AG09319 (cell line): ENCODE measurements at places on chromosomes 5 and 9.

GRCh38 chr5:85052826-85053225 lies 668.1 kb upstream of the EDIL3 start:
- DNase-seq, result no peak

DNA sequence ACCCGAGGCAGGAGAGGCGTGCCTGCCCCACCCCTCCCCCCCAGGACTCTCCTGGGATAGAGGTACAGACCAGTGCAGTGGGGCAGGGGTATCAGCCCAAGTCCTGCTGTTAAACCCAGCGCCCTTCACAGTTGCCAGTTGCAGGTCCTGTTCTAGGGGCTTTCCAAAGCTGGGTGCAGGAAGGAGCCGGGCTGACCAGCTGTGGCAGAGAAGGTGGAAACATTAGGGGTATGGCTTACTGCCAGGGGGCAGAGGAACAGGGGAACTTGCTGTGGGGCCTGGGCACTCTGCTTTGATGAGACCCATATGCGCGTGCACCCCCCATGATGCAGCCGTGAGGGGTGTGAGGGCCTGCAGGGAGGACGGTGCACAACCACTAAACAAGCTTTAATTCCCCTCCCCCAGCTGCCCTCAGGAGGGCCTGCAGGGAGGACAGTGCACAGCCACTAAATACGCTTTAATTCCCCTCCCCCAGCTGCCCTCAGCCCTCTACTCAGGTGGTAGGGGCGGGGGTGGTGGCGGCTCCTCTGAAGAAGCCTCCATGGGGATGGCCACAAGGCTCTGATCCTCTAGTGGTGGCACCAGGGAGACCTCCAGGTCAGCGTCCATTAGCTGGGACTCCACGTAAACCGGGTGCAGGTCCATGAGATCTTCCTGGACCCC lies 766 bp upstream of the LRRC26 start:
- no peak for DNase-seq

- no peak for DNase-seq
These were observed 42.9 kb downstream of the PDCD1LG2 start for GRCh38 chr9:5553211-5553610.

DNA sequence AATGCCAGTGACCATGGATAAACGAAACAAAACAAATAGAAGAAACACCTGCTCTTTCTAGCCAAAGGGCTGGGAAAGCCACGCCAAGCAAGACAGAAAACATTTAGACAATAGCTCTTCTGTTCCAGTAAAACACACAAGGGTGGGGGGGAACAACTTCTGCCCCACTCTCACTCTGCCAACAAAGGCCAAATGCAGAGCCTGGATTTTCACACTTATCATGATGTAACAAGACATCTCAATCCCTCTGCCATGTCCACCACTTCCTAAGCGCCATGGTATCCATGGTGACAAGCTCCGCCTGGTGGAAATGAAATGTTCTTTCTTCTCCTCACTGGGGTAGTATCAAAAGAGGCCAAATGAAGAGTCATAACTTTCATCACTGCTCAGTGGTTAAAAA lies 60.6 kb downstream of the DRD1 start:
- DNase-seq, result no peak

DNA sequence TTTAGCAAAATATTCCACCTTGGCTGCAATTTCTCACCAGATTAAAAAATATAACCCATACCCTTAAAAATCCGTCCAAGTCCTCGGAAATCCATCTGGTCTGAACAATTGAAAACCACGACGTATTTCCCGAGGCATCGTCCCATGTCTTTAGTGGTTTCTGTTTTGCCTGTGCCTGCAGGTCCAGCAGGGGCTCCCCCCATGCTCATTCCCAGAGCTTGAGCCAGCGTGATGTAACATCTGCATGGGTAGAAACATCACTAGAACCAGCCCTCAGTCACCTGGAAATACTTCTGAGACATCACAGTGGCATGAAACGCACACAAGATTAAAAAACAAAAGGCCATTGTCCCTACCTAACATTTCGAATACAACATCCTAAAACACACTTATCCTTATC lies 114.0 kb downstream of the DNAH5 start:
- DNase-seq, result no peak

- no peak for DNase-seq
These were observed 95.4 kb upstream of the NR5A1 start for GRCh38 chr9:124602632-124603031.

DNA sequence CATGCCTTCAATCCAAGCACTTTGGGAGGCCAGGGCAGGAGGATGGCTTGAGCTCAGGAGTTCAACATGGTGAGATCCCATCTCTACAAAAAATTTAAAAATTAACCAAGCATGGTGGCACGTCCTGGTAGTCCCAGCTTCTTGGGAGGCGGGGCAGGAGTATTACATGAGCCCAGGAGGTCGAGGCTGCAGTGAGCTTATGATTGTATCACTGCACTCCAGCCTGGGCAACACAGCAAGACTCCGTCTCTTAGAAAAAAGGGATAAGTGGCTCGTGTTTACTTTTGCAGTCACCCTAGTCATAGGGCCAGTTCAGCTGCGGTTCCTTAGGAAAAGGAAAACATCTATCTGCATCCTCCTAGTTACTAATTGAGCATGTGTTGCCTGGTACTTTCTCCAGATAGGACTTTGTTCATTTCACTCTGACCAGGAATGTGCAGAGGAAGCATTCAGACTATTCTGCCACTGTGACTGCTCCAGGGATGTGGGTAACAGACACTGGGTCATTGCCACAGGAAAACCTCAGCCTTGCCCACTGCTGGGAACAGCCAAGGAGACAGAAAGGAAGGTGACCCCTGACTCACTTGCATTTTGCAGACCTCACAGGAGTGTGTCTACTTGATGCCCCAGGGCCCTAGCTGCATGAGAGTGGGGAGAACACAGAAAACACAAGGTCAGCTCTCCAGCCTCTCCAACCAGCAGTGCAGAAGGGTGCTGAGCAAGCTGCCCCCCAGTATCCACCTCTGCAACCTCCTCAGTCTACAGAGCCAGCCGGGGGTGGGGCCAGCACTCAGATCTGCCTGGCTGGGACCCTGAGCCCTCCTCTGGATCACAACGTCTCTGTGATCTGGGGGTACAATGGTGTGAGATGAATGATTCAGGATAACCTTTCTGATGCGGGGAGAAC lies 33.9 kb upstream of the ALDH1B1 start:
- DNase-seq, result no peak

- no peak for DNase-seq
These were observed 56.8 kb downstream of the PTPN3 start for GRCh38 chr9:109441296-109441695.

GRCh38 chr9:86707932-86708510 lies 239.3 kb downstream of the GAS1 start:
- DNase-seq, result no peak

DNA sequence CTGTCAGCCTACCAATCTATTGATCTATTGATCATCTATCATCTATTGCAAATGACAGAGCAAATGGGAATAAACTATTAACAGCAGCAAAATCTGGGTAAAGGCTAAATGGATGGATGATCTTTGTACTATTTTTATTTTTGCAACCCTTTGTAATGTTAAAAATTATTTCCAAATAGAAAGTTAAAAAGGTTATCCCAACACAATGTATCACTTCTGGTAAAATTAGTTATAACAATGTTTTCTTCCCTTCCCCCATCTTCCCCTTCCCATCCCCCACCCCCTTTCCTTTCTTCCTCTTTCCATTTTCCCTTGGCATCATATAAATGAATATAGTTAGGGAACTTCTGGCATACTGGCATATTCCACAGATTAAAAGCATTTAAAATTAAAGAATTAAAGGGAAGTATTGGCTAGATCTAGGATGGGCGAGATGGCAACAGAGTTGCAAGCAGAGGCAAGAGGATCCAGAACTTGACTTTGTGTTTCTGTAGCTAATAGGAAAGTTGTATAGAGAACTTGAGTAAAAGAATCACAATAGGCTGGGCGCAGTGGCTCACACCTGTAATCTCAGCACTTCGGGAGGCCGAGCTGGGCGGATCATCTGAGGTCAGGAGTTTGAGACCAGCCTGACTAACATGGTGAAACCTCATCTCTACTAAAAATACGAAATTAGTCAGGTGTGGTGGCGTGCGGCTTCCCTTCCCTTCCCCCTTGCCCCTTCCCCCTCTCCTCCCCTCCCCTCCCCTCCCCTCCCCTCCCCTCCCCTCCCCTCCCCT lies 66.6 kb upstream of the TAF11L2 start:
- no peak for DNase-seq

- DNase-seq, result no peak
These were observed 8.1 kb upstream of the TENT4A start for GRCh38 chr5:6705088-6705487.

- no peak for DNase-seq
These were observed 194.1 kb downstream of the DTWD2 start for GRCh38 chr5:118794281-118794680.

GRCh38 chr5:57445705-57446037 lies 36.9 kb downstream of the ACTBL2 start:
- DNase-seq, result no peak

GRCh38 chr9:22922222-22922621 lies 475.6 kb downstream of the DMRTA1 start:
- no peak for DNase-seq

DNA sequence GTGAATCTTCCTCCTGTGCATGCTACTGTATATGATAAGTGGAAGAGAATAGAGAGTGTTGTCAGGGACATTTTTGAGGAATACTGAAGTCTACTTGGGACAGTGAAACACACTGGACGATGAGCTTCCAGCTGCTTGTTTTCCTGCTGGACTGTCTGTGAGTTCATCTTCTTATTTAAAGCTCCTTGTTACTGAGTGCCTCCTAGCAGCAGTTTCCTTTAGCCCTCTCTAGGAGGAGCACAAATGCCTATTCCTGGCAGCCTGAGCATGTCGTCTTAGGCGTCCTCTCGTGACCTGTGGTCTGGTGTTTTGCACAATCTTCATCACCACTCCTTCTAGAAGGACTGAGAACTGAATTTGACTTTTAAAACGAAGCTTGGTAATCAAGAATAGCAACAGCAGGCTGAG lies 43.8 kb downstream of the ANKRD33B start:
- DNase-seq, result peak; percentile 51

GRCh38 chr5:157563373-157563928 lies 12.1 kb downstream of the ADAM19 start:
- DNase-seq, result peak; percentile 83

GRCh38 chr5:15249152-15249551 lies 250.8 kb upstream of the FBXL7 start:
- DNase-seq, result no peak

- no peak for DNase-seq
These were observed 7.1 kb upstream of the NANS start for GRCh38 chr9:98049288-98050072.
